Activated T-helper 17 cell treated with anti-CD3 and anti-CD28 coated beads, Interleukin-2, amount 50 U/mL, for 72 hours (primary cell): ENCODE measurements at places on chromosomes 4 and X.

DNA sequence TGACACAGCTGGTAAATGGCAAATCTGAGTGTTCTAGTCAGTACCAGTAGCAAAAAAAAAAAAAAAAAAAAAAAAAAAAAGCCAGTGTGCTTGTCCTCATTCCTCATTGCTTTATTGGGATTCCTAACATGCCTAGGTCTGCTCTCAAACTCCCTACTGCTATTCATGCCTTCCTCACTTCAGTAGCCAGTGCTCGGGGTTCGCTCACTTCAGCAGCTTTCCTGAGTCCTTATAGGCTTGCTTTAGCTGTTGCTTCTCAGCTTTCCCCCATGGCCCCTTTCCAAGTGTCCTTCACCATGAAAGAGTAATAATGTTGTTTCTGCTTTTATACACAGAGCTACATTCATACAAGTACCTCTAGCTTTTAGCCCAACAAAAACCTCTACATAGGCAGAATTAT is 30.8 kb downstream of the SLITRK2 start:
- no peak overlapping the region for H3K4me3 ChIP-seq
- no peak overlapping the region for H3K27ac ChIP-seq
- no peaks in the 10 kb centered on the region for H3K4me1 ChIP-seq
- no peaks in the 10 kb centered on the region for H3K27me3 ChIP-seq
- H3K36me3 ChIP-seq, result no peaks in the 10 kb centered on the region
- ATAC-seq, result no peak

DNA sequence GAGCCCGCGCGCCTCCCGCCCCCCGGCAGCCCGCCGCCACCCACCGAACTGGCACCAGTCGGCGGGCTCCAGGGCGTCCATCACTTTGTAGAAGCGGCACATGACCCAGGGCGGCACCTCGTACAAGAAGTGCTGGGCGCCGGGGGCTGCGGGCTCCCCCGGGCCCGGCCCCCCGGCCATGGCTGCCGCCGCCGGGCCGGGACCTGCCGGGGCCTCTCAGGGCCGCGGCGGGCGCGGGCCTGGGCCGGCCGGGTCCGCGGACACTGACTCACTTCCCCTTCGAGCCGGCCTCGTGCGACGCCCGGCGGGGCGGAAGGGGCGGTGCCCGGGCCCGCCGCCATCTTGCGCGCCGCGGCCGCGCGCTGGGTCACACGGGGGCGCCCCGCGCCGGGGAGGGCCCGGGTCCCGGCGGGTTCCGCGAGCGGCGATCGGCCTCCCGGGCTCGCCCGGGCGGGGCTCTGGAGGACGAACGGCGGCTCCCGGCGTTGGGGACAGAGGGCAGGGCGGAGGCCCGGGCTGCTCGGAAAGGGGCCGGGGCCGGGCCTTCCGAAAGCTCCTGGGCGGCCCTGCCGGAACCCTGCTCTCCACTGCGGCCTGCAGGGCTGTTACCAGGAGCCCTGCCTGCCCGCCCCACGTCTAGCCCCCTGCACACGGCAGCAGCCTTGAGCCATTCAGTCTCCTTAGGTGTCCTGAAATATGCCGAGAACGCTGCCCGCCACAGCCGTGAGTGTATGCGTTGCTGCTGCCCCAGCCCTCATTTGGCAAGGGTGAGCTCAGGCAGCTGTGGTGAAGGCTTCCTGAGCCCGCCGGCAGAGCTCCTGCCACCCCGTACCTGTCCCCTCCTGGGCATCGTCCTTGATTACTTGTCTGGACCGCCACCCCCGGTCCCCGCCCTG is at the start of gene IRAK1:
Gene IRAK1, minus strand, starts transcription at position 270 of the 896 bp plus-strand sequence. Its CDS starts 90 bp downstream, at position 180.
- no peaks in the 10 kb centered on the region for H3K4me1 ChIP-seq
- ATAC-seq, result peak; percentile 77
- peak within 1 kb of the TSS; percentile 91 for H3K4me3 ChIP-seq
- no peaks in the 10 kb centered on the region for H3K27me3 ChIP-seq
- peak within 1 kb of the TSS; percentile 96 for H3K27ac ChIP-seq

GRCh38 chr4:15963576-15963975 is 601 bp upstream of the FGFBP2 start:
- H3K4me1 ChIP-seq, result no peaks in the 10 kb centered on the region
- H3K27me3 ChIP-seq, result peaks cover 20% of the 10 kb centered on the region
- H3K27ac ChIP-seq, result no peak overlapping the region

DNA sequence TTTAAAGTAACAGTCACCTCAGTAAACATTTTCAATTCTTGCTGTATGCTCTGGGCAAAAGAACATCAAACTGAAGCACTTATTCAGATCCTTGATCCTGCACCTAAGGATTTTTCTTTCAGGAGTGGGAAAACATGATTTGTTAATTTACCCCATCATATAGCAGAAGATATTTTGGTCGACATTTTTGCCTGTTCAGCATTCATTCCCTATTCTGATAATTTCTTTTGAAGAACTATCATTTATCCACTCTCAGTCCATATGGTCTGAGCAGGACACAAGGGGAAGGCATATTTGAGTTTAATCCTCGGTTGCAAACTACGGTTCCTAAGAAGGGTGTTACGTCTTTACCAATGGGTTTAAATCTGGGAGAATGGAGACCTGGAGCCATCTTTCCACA is 1.2 kb upstream of the CLOCK start:
- no peaks in the 10 kb centered on the region for H3K36me3 ChIP-seq
- H3K27me3 ChIP-seq, result no peaks in the 10 kb centered on the region
- peak overlapping the region; percentile 92 for H3K4me3 ChIP-seq
- H3K4me1 ChIP-seq, result peaks cover 29% of the 10 kb centered on the region

GRCh38 chr4:143771269-143771668 is 70.8 kb upstream of the FREM3 start:
- no peak for ATAC-seq
